ENCODE measurements at places on chromosomes 2 and 18. TPM values are rescaled to one million over a fixed set of nuclear protein-coding genes. Genes with fewer than 3 reads are reported as not detected.
A peak's percentile ranks its signal among the peaks of the same experiment; 100 is the strongest.

GRCh38 chr2:200713704-200714064 is 98.0 kb upstream of the BZW1 start:
- no peak for DNase-seq

GRCh38 chr2:88061295-88061694 is 5.7 kb upstream of the KRCC1 start:
- DNase-seq, result no peak

- DNase-seq, result no peak
Measured at GRCh38 chr2:149463328-149464002, 124.1 kb downstream of the MMADHC start.

- DNase-seq, result no peak
Measured at GRCh38 chr18:55199291-55199963, 240.2 kb upstream of the CCDC68 start.

DNA sequence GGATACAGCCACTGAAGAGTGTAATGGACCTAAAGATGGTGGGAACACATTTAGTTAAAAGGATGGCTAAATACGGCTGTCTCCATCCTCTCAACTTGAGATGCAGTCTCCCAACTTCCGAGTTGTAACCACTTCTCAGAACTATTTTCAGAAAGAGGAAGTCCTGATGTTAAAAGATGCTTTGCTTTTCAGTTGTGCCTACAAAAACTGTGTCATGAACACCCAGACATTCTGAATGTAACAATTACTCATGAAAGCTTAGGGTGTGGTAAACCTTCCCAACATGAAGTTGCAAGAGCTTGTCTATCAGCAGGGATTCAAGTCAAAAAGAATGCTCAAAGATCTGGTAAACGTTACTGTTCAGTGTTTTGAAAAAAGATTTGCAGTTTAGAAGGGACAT is 147.9 kb downstream of the DOCK10 start:
- DNase-seq, result no peak

DNA sequence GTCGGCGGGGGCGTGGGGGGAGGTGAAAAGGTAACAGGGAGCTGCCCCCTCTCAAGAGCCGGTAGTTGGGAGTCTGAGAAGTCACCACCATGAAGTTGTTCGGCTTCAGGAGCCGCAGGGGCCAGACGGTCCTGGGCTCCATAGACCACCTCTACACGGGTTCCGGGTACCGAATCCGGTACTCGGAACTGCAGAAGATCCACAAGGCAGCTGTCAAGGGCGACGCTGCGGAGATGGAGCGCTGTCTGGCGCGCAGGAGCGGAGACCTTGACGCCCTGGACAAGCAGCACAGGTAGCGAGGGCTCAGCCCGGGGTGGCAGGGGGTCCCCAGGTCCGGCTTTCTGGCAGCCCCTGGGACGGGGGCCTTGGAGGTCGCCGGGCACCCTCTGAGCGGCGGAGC is 47.1 kb upstream of the ZNF519 start:
- DNase-seq, result peak; percentile 29

GRCh38 chr2:10085668-10086059 is 5.5 kb upstream of the CYS1 start:
- DNase-seq, result no peak

- DNase-seq, result no peak
Measured at GRCh38 chr18:22974001-22974400, 40.9 kb downstream of the RBBP8 start.

DNA sequence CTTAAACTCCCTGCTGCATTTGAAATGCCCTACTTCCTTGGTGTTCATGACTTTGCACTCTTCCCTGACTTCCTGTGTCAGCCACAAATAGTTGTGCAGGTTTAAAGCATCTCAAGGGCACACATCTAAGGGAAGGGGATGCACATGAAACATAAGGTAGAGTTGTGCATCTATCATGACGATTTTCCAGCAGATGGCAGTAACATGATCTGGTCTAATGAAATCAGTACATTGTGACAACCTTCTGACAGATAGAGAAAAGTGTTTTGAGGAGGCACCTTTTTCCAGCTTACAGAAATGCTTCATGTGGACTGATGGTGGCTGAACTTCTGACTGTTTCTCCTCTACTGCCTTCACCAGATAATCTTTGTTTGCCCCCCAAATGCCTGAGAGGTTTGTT is 238.9 kb downstream of the XIRP2 start:
- no peak for DNase-seq

DNA sequence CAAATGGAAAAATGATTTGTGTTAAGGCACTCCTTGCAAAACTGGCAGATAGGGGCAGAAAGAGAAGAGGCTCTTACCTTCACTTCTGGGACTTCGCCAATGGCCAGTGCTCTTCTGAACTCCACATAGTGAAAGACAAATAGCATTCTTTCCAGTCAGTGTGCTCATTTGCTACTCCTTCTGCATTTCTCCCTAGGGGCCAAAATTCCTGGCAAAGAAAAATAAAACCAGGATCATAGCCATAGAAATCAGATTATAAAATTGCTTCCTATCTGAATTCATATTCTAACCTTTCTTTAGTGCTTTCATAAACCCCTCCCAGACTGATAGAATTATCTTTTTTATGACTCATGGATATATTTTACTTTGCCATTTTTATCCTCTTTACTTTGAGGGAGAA is 56.9 kb upstream of the PELI1 start:
- no peak for DNase-seq

- DNase-seq, result no peak
Measured at GRCh38 chr2:182890773-182891378, 24.4 kb upstream of the FRZB start.

- DNase-seq, result no peak
Measured at GRCh38 chr18:42446195-42446594, 491.2 kb downstream of the PIK3C3 start.

GRCh38 chr2:124649001-124649400 is 623.9 kb downstream of the CNTNAP5 start:
- no peak for DNase-seq

DNA sequence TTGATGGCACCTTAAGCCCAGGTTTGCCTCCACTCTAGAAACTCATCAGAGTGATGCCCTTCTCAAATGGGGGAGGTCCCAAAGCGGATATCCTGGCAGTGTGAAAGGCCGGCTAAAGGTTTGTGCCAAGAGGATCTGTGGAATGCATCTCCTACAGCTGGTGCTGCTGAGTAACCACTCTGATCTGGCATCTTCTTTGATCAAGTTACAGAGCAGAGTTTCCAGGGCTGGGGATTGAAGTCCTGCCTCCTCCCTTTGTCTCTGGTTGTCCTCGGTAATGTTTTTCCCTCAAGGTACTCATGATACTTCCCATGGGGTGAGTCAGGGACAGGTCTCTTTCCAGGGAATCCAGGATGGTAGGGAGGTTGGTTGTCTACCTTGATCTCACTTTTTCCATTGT is 24.6 kb downstream of the PRKRA start:
- DNase-seq, result no peak

GRCh38 chr18:38886235-38886634 is 1320.6 kb upstream of the CELF4 start:
- no peak for DNase-seq

GRCh38 chr2:46439582-46439981 is 39.8 kb upstream of the TMEM247 start:
- no peak for DNase-seq

- DNase-seq, result no peak
Measured at GRCh38 chr2:134772493-134773169, 53.8 kb upstream of the TMEM163 start.

- DNase-seq, result no peak
Measured at GRCh38 chr2:113135317-113135716, 7.9 kb downstream of the IL1RN start.

DNA sequence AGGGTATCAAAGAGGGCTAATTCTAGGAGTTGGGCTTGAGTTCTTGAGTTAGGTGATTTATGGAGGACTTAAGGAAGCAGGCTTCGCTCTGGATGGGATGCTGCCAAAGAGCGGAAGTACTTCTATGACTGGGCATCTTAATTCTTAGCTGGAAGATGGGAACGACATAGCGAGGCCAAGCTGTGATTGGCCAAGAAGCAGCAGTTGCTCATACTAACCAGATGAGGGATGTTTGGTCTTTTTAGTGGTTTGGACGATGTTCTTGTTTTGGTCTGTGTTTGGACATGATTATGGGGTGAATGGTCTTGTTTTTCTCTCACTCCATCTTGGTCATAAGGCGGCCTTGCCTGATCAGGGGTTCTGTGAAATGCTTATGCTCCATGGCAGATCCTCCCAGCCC is 133.7 kb downstream of the MSH2 start:
- DNase-seq, result no peak

DNA sequence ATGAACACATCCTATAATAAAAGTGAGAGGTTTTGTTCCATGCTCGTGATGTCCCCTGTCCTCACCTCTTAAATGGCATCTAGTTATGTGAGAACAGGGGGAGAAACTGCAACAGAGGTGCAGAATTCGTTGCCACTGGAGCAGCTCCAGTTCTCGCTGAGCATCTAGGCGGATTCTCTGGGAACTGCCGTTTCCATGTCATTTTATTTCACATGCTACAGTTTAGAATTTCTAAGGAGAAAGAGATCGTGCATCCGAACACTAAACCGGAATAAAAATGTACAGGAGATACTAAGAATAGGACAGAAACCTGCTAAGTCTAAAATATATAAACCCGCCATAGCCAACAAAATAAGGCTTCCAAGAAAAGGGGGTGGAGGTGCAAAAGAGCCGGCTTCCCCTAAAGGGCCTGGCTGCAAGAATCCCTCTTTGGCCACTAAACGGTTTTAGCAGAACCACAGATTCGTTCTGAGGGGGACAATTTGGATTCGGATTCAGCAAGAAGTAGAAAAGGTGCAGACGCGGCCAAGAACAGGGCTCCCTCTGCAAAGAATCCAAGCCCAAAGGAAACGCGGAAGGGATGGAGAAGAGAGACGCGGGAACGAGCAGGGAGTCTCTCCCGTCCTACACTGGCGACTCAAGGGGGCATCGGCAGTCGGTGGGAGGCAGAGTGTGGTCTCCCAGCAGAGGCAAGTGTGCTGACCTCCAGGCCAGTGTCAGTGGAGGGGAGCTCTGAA is 1.3 kb downstream of the TMEM163 start:
- DNase-seq, result no peak

DNA sequence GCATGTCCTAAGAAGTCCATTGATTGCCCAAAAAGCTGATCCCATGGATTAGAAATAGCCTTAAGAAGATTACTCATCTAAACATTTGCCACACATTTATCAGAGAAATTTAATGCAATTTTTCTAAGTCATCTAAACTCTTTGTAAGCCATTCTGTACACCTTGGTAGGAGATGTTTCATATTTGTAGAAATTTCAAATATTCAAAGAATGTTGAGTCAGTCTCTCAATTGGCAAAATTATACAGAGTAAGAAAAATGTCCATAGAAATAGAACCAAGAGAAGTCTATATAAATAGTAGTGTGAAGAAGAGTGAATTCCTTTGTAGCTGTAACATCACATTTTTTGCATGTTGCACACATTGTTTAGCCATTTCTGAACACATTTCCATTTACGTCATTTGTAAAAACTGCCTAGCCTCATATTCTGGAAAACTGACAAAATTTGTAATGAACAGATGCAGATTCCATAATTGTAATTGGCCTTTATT is 128.6 kb downstream of the MSTN start:
- no peak for DNase-seq

GRCh38 chr2:8658064-8658862 is 23.6 kb upstream of the ID2 start:
- no peak for DNase-seq

DNA sequence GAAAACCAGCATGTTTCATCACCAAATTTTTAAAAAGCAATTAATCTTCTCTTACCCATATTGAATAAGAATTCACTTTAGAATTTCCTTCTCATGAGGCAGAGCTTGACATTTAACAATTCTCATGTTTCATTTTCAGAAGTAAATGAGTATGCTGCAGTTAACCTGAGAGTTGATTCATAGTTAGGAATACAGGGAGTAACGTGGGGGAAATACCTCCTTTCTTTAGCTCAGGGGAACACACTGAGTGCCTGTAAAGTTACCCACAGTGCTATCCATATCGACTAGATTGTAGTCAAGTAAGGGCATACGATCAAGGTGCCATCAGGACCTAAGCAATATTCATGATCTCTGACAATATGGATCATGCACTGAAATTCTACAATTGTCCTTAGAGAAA is 38.9 kb upstream of the ATIC start:
- no peak for DNase-seq

GRCh38 chr2:69477627-69478026 is 40.4 kb upstream of the NFU1 start:
- DNase-seq, result no peak

Gene PLCL1
- total RNA-seq, result 27.0 TPM

Gene PLGLB2
- total RNA-seq, result 1.6 TPM

Gene ANO7
- total RNA-seq, result 0.14 TPM

Gene SKOR2
- total RNA-seq, result not detected

Gene ITGB6
- not detected for total RNA-seq

Gene CDH7
- total RNA-seq, result not detected

Gene THSD7B
- total RNA-seq, result not detected

Gene CERKL
- not detected for total RNA-seq

Gene PRSS56
- not detected for total RNA-seq

Gene FABP1
- not detected for total RNA-seq

Gene HTR2B
- total RNA-seq, result 0.14 TPM

Measured in CD4-positive, alpha-beta T cell (primary cell).